Activated T-helper 1 cell treated with Interleukin-2 at 50 U/mL for 16 hours (primary cell): ENCODE measurements at places on chromosomes 13 and 19.

DNA sequence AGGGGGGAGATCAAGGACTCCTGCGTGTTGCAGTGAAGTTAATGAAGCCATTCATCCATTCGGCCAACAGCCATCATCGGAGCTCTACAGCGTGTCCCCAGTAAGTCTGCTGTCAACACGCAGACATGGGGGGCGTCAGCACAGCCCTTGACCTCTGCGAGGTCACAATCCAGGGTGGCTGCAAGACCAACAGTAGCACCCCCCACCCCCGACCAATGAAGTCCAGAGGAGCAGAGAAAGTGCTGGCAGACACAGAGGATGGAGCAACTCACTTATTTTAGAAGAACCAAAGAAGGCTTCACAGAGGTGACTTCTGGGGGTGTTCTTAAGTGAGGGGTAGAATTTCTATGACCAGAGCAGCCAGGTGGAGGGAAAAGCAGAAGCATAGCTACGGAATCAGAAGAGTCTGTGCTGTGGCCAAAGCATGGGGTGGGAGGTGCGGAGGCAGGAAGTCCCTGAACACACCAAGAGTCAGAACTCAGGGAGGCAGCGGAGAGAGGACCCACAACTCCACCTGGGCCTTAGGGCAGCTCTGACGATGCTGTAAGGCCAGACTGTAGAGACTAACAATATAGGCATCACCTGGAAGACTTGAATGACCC, 185.4 kb downstream of the FOXO1 start:
- DNase-seq: no peak

- no peak for DNase-seq
Measured at GRCh38 chr13:41693434-41693833, 236.1 kb downstream of the RGCC start.

GRCh38 chr19:19443902-19444680, 38.6 kb downstream of the GATAD2A start:
- no peak for DNase-seq

GRCh38 chr19:18853755-18854427, 22.1 kb downstream of the UPF1 start:
- no peak for DNase-seq

GRCh38 chr13:100899720-100900316, 225.2 kb upstream of the TMTC4 start:
- DNase-seq: no peak

- no peak for DNase-seq
Measured at GRCh38 chr13:38883783-38884182, 106.8 kb downstream of the STOML3 start.

GRCh38 chr13:27252467-27252866, 1.1 kb downstream of the RPL21 start:
- no peak for DNase-seq

GRCh38 chr13:23411220-23411619, 22.3 kb downstream of the SACS start:
- DNase-seq: no peak

GRCh38 chr13:90415902-90416301, 931.6 kb upstream of the MIR17HG start:
- DNase-seq: no peak

GRCh38 chr13:20506696-20507095, 19.0 kb downstream of the CRYL1 start:
- DNase-seq: no peak

- DNase-seq: no peak
Measured at GRCh38 chr13:44347301-44347700, 26.3 kb upstream of the SERP2 start.

DNA sequence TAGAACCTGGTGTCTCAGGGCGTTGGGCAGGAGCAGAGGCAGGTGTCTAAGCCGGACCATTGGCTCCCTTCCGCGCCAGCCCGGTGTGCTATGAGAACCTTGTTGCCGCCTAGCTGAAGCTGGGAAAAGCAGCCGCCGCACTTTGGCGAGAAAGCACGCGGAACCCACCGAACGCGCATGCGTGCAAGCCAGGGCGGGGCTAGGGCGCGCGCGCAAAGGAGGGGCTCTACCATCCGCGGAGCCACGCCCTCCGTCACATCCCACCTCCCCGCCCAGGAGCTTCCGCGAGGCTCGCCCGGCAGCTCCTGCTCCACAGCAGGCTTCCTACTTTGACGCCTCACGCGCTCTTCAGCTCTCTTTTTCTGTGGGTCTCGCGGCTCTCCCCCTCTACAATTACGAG, 51.3 kb downstream of the WDR87 start:
- DNase-seq: no peak

GRCh38 chr13:60213236-60213744, 49.6 kb upstream of the DIAPH3 start:
- DNase-seq: no peak

- DNase-seq: no peak
Measured at GRCh38 chr13:25732111-25732865, 319.5 kb downstream of the SHISA2 start.

- no peak for DNase-seq
Measured at GRCh38 chr13:106241974-106242953, 293.2 kb downstream of the EFNB2 start.

GRCh38 chr19:35959968-35960320, 23.8 kb downstream of the LRFN3 start:
- no peak for DNase-seq

GRCh38 chr19:35056513-35057063, 15.1 kb downstream of the HPN start:
- no peak for DNase-seq

DNA sequence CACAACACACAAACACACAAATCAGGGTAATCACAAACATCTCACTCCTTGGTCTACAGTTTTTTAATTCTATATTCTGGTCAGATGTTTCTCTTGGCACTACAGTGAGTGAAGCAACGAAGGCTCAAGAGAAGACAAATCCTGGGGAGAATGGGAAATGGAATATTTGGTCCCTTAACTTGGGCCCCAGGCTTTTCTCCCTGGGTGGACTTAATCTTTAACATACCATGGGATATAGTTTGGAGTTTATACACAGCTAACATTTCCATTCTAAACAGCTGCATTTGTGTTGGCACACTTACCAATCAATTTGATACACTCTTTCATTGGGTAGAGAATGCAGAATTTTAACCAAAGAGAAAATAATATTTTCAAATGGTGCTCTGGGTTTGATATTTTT, 1132.6 kb upstream of the SLC10A2 start:
- no peak for DNase-seq

DNA sequence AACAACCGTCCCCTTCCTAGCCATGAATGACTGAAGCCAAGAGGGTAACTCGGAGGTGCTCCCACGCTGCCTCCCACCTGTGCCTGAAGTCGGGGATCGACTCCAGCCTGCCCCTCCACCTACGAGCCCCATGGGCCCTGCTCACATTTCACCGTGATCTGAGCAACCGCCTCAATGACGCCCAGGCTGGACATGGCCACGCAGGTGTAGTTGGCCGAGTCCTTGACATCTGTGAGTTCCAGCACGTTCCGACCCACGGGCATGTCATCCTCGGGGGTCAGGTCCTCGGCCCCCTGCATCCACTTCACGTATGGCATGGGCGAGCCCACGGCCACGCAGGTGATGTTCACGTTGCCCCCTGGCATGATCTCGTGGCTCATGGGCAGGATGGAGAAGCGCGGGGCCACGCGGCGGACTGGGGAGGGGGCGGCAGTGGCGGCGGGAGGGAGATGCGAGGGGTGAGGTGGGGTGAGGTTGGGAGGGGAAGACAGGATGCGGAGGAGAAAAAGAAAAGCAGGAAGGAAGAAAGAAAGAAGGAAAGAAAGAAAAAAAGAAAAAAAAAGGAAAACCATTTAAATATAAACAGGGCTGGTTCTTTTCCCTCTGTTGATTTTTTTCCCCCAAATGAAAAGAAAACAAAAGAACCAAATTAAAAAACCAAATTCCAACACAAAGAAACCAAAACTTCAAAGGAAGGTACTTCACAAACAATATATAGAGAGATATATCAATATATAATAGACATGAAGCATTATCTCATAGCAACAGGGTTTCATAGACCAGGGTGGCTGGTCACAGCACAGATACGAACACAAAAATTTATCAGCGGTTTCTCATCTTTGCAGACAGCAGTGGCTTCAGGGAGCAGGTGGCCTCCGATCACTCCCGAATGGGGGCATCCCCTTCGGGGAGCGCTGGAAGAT, 94.7 kb downstream of the PTPRS start:
- no peak for DNase-seq

DNA sequence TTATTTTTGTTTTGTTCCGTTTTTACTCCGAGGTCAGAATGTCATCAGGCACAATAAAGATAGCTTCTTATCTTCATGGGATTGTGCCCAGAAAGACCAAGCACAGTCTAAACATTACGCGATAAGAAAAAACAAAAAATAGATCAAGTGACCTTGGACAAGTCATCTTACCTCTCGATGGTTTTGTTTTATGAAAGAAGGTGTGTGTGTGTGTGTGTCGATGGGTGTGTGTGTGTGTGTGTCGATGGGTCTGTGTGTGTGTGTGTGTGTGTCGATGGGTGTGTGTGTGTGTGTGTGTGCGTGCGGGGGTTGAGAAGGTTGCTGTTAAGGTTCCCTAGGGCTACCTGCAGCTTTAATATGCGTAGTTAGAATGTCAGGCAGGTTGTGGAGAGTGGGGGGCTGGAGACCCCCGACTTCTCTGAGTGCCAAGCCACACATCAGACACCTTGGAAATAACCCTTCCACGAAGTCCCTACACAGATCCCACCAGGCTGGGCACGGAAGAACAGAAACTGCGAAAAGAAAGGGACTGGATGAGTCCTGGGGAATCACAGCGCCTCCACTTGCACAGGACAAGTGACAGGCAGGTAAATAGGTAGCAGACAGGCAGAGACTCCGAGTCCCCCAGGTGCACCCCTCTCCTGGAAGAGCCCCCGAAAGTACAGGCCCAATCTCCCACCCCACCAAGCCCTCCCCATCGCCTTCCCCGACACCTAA, 458 bp upstream of the ATP8A2 start:
- no peak for DNase-seq

DNA sequence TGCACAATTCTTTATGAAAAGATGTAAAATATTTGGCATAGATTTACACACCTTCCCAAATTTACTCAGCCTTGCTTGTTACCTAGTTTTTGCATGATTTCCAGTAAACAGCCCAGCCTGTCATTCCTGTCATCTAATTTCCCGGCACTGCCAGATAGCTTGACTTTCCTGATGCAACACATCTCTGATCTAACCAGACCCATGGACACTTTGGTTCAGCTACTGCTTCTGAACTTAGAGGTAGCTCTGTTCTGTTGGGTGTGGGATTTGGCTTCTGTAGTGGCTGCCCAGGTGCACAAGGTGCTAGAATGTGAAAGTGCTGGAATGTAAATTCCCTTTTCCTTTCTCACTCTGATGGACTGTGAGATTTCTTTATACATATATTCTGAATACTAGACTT, 1033.5 kb downstream of the SLITRK1 start:
- DNase-seq: no peak

DNA sequence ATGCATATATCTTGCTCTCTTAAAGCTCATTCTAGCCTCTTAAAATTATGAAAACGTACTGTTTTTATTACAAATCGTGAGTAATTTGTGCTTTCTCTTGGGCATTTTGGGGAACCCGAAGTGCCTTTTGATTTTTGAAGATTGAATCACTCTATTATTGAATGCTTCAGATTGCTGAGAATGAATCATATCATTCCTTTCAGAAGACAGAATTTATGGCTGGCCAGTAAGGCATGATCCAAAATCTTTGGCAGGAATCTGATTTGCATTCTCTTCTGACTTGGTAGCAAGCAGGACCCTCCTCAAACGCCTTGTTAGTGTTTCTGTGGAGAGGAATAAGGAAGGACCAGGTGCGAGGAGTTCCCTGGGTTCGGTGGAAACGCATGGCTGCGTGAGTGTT, 49.5 kb downstream of the STARD13 start:
- no peak for DNase-seq

GRCh38 chr13:42656958-42657357, 83.0 kb downstream of the TNFSF11 start:
- no peak for DNase-seq

- DNase-seq: no peak
Measured at GRCh38 chr13:94617389-94618000, 15.8 kb downstream of the GPR180 start.

DNA sequence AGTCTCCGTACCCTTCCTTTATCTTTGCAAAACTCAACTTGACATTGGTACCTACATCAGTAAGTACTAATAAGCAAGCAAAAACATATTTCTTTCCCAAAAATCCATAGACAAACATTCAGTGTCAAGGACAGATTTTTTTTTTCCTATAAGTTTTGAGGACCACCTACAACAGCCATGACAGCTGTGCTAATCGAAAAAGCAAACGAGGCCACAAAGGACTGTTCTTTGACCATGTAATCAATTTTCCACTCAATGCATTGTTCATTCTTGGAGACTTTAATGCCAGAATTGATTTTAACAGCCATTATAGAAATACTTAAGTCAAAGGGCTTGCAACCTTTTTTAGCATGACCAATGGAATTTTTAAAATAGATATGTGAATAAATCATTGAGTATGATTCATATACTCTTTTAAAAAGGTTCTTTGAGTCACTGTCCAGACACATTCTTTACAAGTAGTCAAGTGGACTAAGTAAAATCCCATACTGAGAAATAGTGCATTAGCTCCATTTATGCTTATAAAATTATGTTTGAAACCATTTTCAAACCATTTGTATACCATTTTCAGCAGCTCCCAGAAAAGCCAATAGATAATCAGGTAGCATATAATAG, 323.9 kb downstream of the MZT1 start:
- no peak for DNase-seq

GRCh38 chr19:15456871-15457700, 7.3 kb downstream of the RASAL3 start:
- DNase-seq: no peak

DNA sequence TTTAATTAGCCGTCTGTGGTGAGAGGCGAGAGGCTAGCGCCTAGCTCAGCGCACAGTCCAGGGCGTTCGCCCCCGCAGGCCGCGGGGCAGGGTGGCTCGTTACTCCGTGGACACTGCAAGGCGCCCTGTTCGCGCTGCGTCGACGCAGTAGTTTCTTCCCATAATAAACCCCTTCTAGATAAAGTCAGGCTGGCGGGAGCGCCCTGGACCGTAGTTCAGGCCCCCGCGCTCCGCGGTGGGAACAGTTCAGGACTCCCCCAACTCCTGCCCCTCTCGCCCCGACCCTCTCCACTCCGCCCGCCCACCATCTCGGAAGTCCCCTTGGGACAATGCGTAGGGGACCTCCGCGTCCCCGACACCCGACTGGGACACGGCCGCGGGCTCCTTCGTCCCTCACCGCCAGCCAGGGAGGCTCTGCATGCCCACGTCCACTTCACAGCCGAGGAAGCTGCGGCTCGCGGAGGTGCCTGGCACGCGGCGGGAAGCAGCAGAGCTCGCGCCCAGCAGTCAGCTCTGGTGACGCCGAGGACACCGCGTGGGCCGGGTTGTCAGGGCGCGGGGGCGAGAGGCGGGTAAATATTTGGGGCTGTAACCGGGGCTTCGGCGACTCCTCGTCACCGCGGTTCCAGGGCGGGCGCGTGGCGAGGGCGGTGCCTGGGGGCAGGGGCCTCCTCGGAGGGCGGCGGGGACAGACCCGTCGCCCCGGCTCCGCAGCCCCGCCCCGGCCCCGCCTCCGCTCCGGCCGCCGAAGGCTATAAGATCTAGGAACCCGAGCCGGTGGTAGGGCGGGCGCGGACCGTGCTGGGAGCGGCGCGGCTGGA, at the start of gene RGCC:
TSS of gene RGCC (plus strand) at position 783 of the 821 bp plus-strand sequence. CDS start 158 bp downstream, outside the sequence.
- peak; percentile 81 for DNase-seq
